ENCODE measurements at places on chromosomes 2 and 18.

- no peak for DNase-seq
Measured at GRCh38 chr2:5391362-5391761, 300.8 kb upstream of the SOX11 start.

- DNase-seq = no peak
Measured at GRCh38 chr2:24930768-24931167, 10.7 kb upstream of the ADCY3 start.

DNA sequence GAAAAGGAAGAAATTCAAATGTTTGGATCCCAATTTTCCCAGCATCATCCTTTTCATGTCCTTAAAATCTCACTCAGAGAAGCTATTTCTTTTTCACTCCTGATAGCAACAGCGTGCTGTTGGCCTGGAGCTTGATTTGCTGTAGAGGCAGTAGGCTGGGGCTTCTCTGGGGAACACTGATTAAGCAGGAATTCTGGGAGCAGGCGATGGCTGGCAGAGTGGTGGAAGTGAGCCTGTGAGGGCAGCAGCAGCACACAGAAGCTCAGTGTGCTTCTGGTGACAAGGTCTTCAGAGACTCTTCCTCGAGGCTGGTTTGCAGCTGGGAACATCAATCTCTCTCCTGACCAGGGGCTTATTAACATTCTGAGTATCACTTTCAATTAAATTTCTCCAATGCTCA, 284.6 kb downstream of the DPP10 start:
- DNase-seq = no peak

- no peak for DNase-seq
Measured at GRCh38 chr2:1588978-1589621, 155.2 kb downstream of the PXDN start.

All from stimulated activated CD4-positive, alpha-beta T cell treated with anti-CD3 and anti-CD28 coated beads, Interleukin-12 subunit alpha, Interleukin-12 subunit beta, amount 100 ng/mL, for 24 hours (primary cell).